Esophagus mucosa (tissue), 1 donor: ENCODE measurements at places on chromosomes 5 and 9. TPM values are rescaled to one million over a fixed set of nuclear protein-coding genes. Genes with fewer than 3 reads are reported as not detected.

- no peak for ATAC-seq
These were observed 732 bp downstream of the PBX3 start for GRCh38 chr9:125747765-125748445.

DNA sequence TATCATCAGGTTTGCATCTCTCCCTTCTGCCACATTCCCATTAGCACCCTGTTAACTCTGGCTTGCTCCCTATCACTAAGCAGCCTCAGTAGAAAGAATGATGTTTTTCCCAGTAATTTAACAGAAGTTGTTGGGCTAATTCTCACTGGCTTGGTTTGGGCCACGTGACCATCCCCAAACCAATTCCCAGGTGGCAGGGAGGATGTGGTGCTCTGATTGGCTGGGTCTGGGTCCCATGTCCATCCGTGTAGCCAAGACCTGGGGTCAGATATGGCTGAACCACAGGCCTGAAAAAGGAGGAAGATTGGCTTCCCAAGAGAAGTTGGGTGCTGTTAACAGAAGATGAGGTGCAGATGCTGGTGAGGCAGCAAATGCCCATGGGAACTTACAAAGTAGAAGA, 122.0 kb downstream of the BOD1 start:
- no peak for ATAC-seq

- ATAC-seq, result peak; percentile 97
These were observed at the start of the genes GFM2 and NSA2 for GRCh38 chr5:74766849-74767578. TSS of gene GFM2 (minus strand) at chr5:74767117. CDS start at chr5:74763742, 3,375 bp downstream. TSS of gene NSA2 (plus strand) at chr5:74767249. CDS start at chr5:74767361, 112 bp downstream.

- no peak for ATAC-seq
These were observed 283.6 kb downstream of the NR3C1 start for GRCh38 chr5:143119881-143120341.

DNA sequence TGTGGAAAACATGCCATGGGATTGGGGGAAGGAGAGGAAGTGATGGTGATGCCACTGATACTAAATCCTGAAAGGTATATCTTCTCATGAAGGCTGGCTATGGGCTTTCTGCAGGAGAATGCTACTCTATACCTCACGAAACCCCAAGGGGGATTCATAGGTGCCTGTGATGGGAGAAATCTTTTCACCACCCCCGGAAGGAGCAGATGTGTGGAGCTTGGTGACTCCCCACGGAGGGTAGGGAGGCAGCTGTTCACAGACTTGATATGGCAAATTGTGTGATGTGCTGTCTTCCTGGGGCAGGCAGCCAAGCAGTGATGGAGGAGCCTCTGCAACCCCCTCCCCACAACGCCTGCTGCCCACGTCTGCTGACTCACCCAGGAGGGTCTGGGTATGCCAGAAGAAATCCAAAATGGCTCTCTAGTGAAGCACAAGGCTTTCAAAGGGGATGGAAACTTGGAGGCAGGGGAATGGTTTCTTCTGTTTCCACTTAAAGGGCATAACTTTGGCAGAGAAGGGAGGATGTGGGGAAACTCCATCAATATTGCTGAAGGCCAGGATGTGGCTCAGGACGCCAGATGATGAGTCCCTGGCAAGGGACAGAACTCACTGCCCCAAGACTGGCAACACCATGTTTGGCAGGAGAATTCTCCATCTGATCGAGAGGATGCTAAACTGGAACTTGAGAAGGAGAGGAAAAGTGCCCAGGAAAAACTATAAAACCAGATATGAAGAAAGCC, 188.3 kb downstream of the GABBR2 start:
- ATAC-seq, result no peak

GRCh38 chr9:127963359-127964064, 17.3 kb downstream of the EEIG1 start:
- no peak for ATAC-seq

DNA sequence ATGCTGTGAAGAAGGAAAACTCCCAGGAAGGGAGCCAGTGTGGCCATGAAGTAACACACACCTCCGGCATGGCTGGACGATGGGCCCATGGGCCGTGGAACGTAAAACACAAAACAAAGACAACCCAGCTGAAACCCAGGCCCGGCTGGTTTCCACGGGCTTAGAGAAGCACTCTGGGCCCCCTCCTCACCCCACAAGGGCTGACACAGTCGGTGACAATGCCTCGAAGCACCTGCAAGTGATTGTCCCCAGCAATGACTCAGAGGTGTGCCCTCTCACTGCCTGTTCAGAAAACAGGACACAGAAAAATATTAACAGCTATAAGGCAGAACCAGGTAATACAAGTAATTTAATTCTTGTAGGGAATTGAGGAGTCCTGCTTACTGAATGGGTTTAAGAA, 135.3 kb downstream of the ROR2 start:
- no peak for ATAC-seq

GRCh38 chr9:134852906-134853654, 27.5 kb upstream of the FCN2 start:
- no peak for ATAC-seq

DNA sequence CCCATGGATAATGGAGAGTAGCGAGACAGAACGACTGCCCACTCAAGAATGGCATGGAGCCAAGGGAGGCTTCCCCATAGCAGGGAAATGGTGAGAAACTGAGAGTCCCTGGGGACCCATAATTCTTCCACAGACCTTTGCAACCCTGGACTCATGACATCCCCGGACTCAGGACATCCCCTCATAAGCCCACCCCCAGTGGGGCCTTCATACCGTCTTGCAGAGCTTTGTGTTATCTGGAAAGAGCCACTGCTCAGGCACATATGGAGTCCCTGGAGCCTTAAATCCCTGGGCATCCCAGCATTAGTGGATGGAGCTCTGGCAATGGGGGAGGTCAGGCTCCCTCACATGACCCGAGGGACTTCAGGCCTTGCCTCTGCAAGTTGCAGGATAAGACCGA, 865.4 kb upstream of the ARRDC3 start:
- ATAC-seq, result no peak

- ATAC-seq, result no peak
These were observed 85.3 kb downstream of the PRLR start for GRCh38 chr5:35145012-35145411.

DNA sequence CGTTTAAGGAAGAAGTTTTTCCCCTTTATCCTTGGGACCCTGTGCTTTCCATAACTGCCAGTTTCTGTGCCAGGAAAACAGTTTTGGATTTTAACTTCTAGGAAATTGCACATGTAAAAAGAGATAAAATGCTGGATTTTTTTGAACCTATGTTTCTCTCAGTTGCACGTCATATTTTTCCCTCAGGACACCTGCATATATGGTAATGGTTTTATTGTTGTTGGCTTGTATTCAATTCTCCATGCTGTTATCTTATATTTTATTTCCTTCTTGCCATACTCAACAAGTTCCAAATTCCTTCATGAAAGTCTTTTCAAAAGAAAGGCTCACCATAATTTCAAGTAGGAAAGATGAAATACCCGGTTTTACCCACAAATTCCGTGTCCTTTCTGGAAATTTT, 7.9 kb upstream of the ADAMTSL1 start:
- no peak for ATAC-seq

DNA sequence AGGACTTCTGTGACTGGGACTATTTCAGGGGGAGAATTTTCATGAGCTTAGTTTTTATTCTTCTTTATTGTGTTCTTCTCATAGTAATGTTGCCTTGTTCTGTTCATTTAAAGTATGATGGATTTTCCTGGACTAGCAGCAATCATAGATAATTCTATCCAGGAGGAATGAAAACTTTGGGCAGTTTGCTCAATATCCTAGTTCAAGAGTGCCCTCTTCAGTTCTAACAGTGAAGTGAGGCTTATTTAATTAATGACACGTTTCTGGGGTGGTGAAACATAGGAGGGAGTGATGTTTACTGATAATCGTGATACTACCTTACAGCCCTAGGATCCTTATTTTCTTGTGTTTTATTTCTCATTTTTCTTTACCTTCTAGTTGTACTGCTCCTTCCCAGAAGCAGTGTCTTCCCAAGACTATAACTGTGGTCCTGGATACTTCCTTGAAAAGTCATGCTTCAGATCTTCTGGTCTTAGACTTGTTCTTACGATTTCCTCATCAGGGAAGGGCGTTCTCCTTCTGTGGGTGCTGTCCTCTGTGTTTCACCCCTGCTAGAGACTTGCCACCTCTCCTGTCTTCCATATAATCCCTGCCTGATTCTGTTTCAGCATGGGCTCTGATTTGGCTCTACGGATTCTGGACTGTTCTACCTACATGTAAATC, 57.4 kb downstream of the CFAP95 start:
- ATAC-seq, result peak; percentile 54

- no peak for ATAC-seq
These were observed 97.3 kb upstream of the SLCO6A1 start for GRCh38 chr5:102596113-102596512.

- no peak for ATAC-seq
These were observed 7.8 kb upstream of the CARD9 start for GRCh38 chr9:136381311-136381710.

GRCh38 chr9:112168197-112168596, 6.9 kb downstream of the SUSD1 start:
- ATAC-seq, result peak; percentile 7

DNA sequence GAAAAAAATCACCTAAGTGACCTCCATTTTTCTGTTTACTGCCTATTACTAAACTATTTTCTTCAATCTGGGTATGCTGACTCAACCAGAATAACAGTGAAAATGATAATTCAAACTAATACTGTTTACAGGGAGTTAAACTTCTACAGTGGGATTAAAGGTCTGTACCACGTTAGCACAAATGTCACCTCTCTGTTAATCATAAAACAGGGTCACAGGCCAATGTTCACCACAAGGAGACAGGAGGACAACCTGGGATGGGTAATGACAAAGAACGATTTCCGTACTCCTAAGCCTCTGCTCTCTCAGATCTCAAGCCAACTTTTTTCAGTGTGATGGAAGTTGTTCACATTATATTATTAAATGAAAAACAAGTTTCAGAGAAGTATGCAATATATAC, 2.3 kb downstream of the ALDOB start:
- no peak for ATAC-seq

GRCh38 chr5:123000731-123001130, 35.8 kb downstream of the PPIC start:
- peak; percentile 28 for ATAC-seq

- no peak for ATAC-seq
These were observed 53.9 kb downstream of the FXN start for GRCh38 chr9:69089491-69089890.

- ATAC-seq, result no peak
These were observed 235.3 kb downstream of the KCTD16 start for GRCh38 chr5:144405991-144406390.

GRCh38 chr5:104353371-104353770, 790.8 kb upstream of the NUDT12 start:
- ATAC-seq, result no peak

- peak; percentile 95 for ATAC-seq
These were observed 338.4 kb downstream of the DNAH5 start for GRCh38 chr5:13606051-13606450.

GRCh38 chr9:36985769-36986467, 48.1 kb downstream of the PAX5 start:
- no peak for ATAC-seq

DNA sequence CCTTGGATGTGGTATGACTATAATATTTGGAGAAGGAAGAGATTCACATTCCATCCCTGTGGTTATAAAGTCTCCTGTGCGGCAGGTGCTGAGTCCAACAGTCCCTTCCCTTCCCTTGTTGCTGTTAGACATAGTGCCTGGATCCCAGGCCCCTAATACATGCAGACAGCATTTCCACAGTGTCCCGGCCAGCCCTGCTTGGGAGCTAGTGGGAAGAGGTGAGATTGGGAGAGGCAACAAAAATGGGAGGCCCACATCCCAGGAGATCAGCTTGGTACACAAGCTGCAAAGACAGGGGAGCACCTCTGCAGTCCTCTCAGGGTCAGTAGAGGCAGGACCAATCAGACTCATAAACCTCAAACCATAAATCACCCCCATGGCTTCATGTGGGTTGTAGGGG, 3.3 kb upstream of the NEURL1B start:
- no peak for ATAC-seq

DNA sequence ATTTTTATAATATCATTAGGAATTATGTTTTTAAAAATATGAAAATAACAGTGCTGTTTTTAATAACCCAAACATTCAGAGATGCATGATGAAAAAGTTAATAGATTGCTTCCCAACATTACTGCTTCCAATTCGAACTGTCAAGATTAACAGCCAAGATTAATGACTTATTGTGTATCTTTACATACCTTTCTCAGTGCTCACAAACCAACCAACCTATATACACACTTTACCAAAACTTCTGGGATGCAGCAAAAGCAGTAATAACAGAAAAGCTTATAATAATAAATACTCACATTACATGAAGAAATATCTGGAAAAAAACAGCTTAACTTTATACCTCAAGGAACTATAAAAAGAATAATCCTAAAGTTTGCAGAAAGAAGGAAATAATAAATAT, 82.1 kb downstream of the TMEM232 start:
- no peak for ATAC-seq

DNA sequence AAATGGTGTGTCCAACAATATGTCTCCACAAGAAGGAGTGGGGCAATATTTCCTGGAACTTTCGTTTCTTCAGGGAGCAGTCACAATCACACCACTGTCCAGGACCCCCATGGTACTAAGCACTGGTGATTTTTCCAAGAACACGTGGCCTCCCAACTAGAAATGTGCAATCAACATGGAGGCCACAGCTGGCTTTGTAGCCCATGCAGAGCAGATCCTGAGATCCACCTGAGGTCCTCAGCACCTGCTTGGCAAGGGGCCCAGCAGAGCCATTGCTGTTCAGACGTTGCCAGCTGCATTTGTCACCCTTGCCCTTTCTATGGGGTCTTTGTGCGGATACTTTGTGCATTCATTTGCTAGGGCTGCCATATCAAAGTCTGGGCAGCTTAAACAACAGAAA, 334.5 kb upstream of the IRX4 start:
- no peak for ATAC-seq

- ATAC-seq, result no peak
These were observed 126.3 kb downstream of the HMHB1 start for GRCh38 chr5:143938230-143938629.

- ATAC-seq, result no peak
These were observed 109.2 kb downstream of the SAXO1 start for GRCh38 chr9:18923671-18924430.

Gene BARHL1
- not detected for total RNA-seq

Gene KCTD16
- not detected for total RNA-seq

Gene TMC1
- 3.3 TPM for total RNA-seq

Gene IRX1
- total RNA-seq, result 1.1 TPM

Gene LOX
- 6.6 TPM for total RNA-seq

Gene EIF4E1B
- not detected for total RNA-seq

Gene IL13
- total RNA-seq, result not detected

Gene SLC36A3
- not detected for total RNA-seq

Gene IRGM
- total RNA-seq, result not detected

Gene GBGT1
- total RNA-seq, result 2.0 TPM

Gene GPR150
- total RNA-seq, result not detected

Gene UNC5A
- total RNA-seq, result not detected

Gene DND1
- total RNA-seq, result 0.44 TPM

Gene ANKRD34B
- not detected for total RNA-seq

Gene TAF11L5
- not detected for total RNA-seq

Gene FASTKD3
- 5.5 TPM for total RNA-seq

Gene GARIN3
- not detected for total RNA-seq

Gene RNF183
- total RNA-seq, result 4.2 TPM

Gene CDH6
- total RNA-seq, result 0.60 TPM

Gene SLC28A3
- 7.0 TPM for total RNA-seq

Gene PCDHB10
- total RNA-seq, result 0.80 TPM

Gene FBLL1
- not detected for total RNA-seq

Gene BSPRY
- total RNA-seq, result 37.6 TPM

Gene PLPP1
- total RNA-seq, result 16.2 TPM
